Ascending aorta (tissue), 2 donors: ENCODE measurements at places on chromosomes 2 and 18. TPM values are rescaled to one million over a fixed set of nuclear protein-coding genes. Genes with fewer than 3 reads are reported as not detected.
A peak's percentile ranks its signal among the peaks of the same experiment; 100 is the strongest.

Gene PHLPP1
- total RNA-seq = 9.8 TPM

DNA sequence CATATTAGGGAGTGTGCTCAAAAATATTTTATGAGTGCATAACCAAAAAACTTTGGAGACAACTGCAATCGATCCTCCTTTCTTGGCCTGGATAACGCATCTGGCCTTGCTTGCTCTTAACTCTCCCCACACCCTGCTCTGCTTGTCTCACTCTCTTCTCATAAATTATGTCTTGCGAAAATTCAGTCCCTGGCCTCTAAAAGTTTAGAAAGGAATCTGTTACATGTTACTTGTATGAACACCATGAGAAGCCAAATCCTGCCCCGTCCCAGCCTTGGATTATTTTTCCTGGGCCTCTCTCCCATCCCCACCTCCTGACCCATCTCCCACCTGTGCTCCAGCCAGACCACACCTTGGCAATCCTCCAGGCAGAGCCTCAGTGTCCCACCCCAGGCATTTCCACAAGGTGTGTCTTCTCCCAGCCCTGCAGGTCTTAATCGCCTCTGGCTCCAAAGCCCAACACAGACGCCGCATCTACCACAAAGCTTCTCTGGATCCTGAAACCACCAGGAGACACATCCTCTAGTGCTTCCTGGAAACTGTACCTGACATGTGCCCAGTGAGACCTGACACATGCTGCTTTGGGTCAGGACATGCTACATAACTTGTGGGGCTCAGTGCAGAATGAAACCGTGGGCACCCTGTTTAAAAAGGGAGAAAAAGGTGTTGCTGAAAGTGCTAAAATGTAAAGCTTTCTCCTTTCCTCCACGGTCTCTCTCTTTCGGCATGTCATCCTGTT, 99.6 kb upstream of the ST3GAL5 start:
- no peak overlapping the region for H3K4me3 ChIP-seq
- no peaks in the 10 kb centered on the region for H3K36me3 ChIP-seq
- peaks cover 2% of the 10 kb centered on the region for H3K4me1 ChIP-seq

Gene C2orf72
- 20.5 TPM for total RNA-seq

- H3K4me1 ChIP-seq = no peaks in the 10 kb centered on the region
- H3K36me3 ChIP-seq = no peaks in the 10 kb centered on the region
- DNase-seq = no peak
- no peaks in the 10 kb centered on the region for H3K27me3 ChIP-seq
These were observed 19.4 kb downstream of the EPB41L5 start for GRCh38 chr2:120032297-120032696.

DNA sequence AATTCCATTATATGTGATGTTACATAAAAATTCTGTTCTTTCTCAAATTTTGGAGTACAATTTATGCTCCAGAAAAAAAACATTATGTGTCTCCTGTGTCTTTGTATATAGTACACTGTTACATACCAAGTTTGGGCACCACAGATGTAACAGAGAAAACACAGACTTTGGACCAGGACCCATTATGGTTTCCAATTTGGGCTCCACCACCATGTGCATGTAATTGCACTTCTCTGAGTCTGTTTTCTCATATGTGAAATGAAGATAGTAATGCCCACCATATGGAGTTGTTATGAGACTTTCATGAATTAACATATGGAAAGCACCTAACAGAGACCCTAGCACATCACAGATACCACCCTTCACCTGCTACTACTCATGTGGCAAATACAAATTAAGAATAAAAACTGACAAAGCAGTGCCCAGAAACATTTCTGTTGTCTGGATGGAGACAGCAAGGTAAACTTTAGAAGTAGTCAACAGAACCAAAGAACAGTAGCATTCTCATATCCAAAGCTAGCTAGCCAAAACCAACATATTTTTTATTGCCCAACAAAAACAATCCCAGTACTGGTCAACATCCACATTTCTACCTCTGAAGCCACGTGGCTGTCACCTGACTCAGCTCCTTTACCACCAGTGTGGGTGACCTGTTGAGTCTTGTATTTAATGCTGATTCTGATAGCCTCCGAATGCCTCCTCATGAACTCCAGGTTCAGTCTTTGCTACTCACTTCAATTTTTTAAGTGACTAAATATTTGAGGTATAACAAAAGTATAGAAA, 42.9 kb downstream of the ANTXR1 start:
- H3K27ac ChIP-seq = no peak overlapping the region
- no peak overlapping the region for H3K4me3 ChIP-seq
- no peaks in the 10 kb centered on the region for H3K27me3 ChIP-seq
- no peak for DNase-seq
- no peaks in the 10 kb centered on the region for H3K36me3 ChIP-seq
- peaks cover 6% of the 10 kb centered on the region for H3K4me1 ChIP-seq

Gene ANKAR
- total RNA-seq = 0.75 TPM

- H3K27ac ChIP-seq = no peak overlapping the region
- no peak overlapping the region for H3K4me3 ChIP-seq
- H3K27me3 ChIP-seq = no peaks in the 10 kb centered on the region
These were observed 786.8 kb upstream of the DDX18 start for GRCh38 chr2:117027646-117028045.

GRCh38 chr18:56096861-56097260, 508.9 kb upstream of the TCF4 start:
- H3K4me1 ChIP-seq = no peaks in the 10 kb centered on the region
- no peak for DNase-seq
- H3K27me3 ChIP-seq = no peaks in the 10 kb centered on the region
- no peak overlapping the region for H3K27ac ChIP-seq

DNA sequence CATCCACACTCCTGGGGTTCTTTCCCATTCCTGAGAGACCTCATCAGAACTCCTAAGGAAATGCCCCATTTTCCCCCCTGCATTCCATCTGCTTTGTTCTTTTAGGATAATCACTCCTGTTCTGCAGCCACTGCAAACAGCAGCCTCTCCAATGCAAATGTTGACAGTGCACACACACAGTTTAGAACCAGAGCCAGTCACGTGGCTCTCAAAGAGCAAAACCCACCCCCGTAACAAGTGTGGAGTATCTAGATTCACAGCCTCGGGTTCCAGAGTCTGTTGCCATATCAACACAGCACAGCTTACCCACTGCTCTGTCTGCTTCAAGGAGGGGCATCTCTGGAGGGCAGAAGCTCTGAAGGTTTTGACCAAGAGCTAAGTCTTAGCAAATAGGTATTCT, 180.0 kb downstream of the NAPG start:
- DNase-seq = no peak
- H3K27ac ChIP-seq = no peak overlapping the region
- no peaks in the 10 kb centered on the region for H3K36me3 ChIP-seq
- no peak overlapping the region for H3K4me3 ChIP-seq

DNA sequence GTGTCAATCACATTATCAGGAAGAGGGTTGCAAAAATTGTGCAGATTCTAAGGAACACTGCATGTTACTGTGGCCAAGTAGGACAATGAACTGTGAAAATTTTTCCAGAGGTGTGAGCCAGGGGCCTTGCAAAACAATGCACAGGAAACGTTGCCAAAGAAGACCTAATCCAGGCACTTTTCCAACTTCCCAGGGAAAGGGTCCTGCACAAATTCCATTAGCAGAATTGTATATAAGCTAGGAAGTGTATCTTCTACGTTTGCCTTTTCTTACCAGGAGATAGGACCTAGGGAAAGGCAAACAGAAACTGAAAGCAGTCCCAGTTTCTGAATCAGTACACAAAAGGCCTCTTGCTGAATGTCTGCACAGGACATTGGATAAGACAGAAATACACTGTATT, 1888.3 kb upstream of the CELF4 start:
- DNase-seq = no peak
- no peaks in the 10 kb centered on the region for H3K4me1 ChIP-seq
- H3K4me3 ChIP-seq = no peak overlapping the region
- H3K27me3 ChIP-seq = no peaks in the 10 kb centered on the region
- no peaks in the 10 kb centered on the region for H3K36me3 ChIP-seq

Gene PAX3
- total RNA-seq = not detected

- H3K4me3 ChIP-seq = no peak overlapping the region
- H3K36me3 ChIP-seq = no peaks in the 10 kb centered on the region
- no peak overlapping the region for H3K27ac ChIP-seq
- H3K4me1 ChIP-seq = no peaks in the 10 kb centered on the region
- DNase-seq = no peak
These were observed 149.7 kb upstream of the TANK start for GRCh38 chr2:161010503-161011015.

GRCh38 chr18:79466591-79466990, 70.9 kb downstream of the NFATC1 start:
- H3K4me1 ChIP-seq = no peaks in the 10 kb centered on the region
- H3K27me3 ChIP-seq = no peaks in the 10 kb centered on the region
- no peak for DNase-seq
- no peak overlapping the region for H3K27ac ChIP-seq
- no peak overlapping the region for H3K4me3 ChIP-seq
- peaks cover 66% of the 10 kb centered on the region for H3K36me3 ChIP-seq

Gene RGPD3
- total RNA-seq = 0.75 TPM

- no peaks in the 10 kb centered on the region for H3K36me3 ChIP-seq
- no peak overlapping the region for H3K27ac ChIP-seq
- no peak for DNase-seq
- no peak overlapping the region for H3K4me3 ChIP-seq
- H3K27me3 ChIP-seq = no peaks in the 10 kb centered on the region
- no peaks in the 10 kb centered on the region for H3K4me1 ChIP-seq
These were observed 86.7 kb upstream of the TMEM18 start for GRCh38 chr2:763766-764525.

DNA sequence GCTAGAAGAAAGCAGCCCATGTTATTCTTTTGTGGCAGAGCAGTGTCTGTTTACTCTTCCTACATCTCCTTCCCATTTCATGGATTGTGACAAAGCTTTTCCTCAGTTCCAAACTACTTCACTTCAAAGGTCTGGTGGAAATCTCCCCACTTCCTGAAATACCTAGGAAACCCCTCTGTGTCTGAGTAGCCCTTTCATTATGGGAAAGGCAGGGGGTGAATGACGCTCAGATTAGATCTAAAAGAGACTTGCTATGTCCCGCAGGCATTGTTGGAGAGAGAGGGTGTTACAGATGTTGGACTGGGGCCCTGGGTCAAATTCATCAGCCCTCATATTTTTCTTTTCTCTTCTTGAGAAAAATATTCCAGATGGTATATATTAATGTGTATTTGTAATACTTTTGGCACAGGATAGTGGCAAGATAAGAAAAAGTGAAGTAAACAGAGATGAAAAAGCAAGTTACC, 675.0 kb downstream of the IRS1 start:
- no peaks in the 10 kb centered on the region for H3K36me3 ChIP-seq
- no peak overlapping the region for H3K27ac ChIP-seq
- no peak overlapping the region for H3K4me3 ChIP-seq
- no peaks in the 10 kb centered on the region for H3K4me1 ChIP-seq

GRCh38 chr18:1618364-1618763, 713.7 kb downstream of the ADCYAP1 start:
- H3K27ac ChIP-seq = no peak overlapping the region
- no peaks in the 10 kb centered on the region for H3K27me3 ChIP-seq

Gene CRYGA
- not detected for total RNA-seq

DNA sequence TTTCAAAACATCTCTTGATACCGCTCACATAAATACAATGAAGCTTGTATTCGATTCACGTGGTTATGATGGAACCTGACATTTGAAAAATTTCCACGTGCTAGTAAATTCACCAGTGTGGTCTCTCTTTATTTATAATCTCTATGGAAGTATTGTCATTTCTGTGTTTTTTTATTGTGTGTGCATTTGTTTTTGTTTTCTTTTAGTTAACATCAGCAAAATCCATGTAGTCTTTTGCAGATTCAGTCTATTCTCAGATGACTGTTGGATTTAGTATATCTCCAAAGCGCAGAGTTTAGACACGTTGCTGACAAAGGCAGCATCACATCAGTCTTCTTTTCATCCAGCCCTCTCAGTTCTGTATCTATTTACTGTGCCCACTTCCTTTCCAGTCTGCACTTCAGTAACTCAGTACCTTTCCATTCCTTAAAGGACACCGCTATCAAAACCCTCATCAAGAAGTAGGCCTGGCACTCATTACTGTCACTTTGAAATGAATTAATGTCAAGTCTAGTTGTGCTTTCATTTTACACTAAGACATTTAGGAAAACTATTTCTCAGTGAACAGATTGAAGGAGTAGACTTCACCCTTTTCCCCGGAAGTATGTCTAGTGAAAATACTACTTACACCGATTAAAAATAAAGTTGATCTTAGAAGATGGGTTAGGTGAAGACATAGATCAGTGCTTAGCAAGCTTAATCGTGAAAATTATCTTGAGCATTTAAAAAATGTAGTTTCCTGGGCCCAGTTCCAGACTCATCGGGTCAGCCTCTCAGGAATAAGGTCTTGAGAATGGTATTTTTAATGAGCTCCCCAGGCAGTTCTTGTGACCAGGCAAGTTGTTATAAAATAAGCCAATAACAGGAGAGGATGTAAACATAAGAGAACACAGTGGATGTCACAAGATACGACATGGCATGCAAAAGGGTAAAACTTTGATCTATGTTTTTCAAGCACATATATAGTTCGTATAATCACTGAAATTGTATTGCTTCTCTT, 506.8 kb upstream of the ZEB2 start:
- peaks cover 3% of the 10 kb centered on the region for H3K4me1 ChIP-seq
- no peak for DNase-seq
- H3K4me3 ChIP-seq = no peak overlapping the region

- H3K27me3 ChIP-seq = no peaks in the 10 kb centered on the region
- peaks cover 36% of the 10 kb centered on the region for H3K4me1 ChIP-seq
- peak overlapping the region; percentile 88 for H3K27ac ChIP-seq
- H3K36me3 ChIP-seq = no peaks in the 10 kb centered on the region
These were observed 1.2 kb downstream of the ST3GAL5 start for GRCh38 chr2:85887566-85888019.

Gene RIT2
- total RNA-seq = not detected

Gene DHRS9
- not detected for total RNA-seq

DNA sequence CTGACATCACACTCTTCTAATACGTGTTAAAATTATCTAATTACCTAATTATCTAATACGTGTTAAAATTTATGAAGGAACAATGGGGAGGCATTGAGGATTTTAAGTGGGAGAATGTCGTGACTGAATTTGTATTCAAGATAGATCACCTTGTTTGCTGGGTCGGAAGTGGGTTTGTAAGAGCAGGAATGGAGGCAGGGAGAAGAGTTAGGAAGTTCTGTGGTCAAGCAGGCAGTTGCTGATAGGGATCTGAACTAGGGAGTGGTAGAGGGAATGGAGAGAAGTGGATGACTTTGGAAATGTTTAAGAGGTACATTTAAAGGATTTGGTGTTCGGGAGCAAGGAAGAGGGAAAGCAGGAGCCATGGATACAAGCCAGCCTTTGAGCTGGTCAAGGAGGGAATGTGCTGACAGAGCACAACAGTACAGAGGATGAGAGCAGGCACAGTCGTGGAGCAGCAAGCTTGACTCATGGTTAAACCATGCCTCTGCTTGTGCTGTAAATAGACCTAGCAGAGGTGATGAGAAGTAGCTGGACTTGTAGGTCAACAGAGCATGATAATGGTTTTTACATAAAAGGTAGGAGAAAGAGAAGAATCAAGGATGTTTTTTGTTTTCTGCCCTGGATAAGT, 16.2 kb downstream of the IL18RAP start:
- H3K36me3 ChIP-seq = no peaks in the 10 kb centered on the region
- DNase-seq = no peak
- no peaks in the 10 kb centered on the region for H3K27me3 ChIP-seq
- H3K4me3 ChIP-seq = no peak overlapping the region
- H3K4me1 ChIP-seq = no peaks in the 10 kb centered on the region

Gene TIMM21
- total RNA-seq = 27.2 TPM
